ENCODE measurements at places on chromosomes 5 and 9.

- no peak for DNase-seq
These were observed 12.1 kb upstream of the BARX1 start for GRCh38 chr9:93967020-93967803.

DNA sequence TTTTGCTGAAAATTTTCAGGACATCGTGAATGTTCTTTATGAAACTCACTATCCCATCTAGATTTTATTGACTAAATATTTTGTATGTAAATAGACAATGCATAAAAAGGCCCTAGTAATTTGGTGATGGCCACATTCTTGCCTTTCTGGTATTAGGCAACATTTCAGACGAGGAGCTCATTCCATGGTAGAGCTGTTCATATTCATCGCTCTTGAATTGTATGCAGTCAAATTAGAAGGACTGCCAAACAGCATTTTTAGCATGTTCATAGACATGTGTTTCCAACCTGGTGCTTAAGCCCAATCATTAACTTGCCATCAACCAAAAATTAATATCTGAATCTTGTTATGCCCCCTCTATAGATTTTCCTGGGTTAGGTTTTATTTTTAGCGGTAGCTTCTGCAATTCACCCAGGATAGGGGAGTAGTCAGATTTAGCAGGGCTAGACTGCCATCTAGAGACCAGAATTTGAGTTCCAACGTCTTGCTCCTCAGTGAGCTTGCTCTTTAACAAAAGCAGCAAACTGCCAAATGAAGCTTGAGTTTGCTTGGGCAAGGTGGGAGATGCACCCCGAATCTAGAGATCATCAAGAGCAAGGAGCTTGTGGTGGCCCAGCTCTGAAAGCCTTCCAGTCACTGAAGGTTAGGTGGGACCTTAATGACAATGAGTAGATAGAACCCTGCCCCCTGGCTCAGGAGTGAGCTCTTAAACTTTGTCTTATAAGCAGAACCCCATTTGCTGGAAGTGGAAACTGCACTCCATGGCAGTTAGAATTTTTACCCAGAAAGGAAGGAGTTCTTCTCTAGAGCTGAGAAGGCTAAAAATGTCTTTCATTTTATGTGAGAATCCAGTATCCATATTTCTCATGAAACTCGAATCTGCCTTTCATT, 456.2 kb downstream of the RASEF start:
- DNase-seq = peak; percentile 35

DNA sequence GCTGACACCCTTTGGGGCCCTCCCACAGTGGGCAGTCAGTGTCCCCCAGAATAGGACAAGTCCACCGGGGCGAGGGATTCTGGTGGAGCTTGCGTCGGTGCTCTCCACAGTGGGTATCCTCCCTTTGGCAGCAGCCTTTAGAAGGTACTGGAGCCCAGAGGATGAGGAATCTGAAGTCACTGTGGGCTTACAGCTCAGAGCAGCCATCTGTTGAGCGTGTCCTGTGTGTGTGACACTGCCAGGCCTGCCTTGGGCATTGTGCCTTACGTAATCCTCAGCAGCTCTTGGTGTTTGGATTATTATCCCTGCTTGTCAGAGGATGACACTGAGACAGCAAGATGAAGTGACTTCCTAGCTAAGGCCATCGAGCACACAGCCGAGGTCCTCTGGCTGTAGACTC, 12.6 kb downstream of the URM1 start:
- DNase-seq = no peak

- peak; percentile 61 for DNase-seq
These were observed 140.5 kb downstream of the SLIT3 start for GRCh38 chr5:169160405-169160901.

DNA sequence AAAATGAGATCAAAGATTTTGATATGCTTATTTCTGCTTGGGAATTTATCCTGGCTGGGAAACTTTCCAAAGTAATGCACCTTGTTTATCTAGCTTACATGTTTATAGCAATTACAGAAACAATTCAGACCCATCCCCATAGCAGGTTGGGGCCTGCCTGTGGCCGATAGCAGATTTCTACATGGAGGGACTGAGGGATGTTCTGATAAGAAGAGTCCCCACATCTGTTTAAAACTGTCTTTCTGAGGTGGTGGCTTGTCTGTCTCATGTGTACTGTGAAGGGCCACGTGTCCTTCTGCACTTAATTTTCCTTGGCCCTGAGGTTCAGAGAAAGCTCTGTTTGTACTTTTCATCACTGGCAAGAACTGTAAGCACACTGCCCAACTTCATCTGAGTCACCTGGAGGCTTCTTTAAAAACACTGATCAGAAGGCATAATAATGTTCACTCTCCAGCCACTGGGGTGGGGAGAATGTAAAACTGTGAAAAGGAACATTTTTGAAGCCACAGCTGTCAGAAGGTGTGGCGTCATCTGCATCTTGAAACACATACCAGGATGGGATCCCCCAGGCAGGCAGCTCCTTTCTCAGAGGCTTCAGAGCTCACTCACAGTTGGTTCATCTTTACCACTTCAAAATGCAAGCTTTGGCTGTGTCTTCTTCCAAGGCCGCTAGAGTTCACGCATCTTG, 80.3 kb downstream of the MAP1B start:
- no peak for DNase-seq

DNA sequence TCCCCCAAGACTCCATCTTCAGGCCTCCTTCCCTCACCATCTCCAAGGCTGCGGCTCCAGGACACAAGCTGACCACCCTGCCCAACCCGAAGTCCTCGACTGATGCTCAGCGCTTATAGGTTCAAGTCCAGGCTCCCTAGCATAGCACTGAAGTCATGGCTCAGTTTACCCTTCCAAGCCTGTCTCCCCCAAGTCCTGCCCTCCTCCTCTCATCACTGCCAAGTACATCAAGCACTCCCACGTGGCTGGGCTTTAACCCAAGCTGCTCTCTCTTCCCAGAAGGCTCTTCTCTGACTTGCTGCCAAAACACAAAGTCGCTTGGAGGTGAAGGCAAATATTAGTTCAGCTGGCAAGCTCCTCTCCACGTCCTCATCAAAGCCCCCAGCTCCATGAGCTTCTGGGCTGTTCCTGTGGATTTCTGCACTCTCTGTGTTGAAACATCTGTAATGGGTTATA, 22.1 kb upstream of the MARCHF6 start:
- DNase-seq = no peak

Data from mammary epithelial cell (primary cell).